ENCODE measurements at places on chromosomes 2 and 18.

DNA sequence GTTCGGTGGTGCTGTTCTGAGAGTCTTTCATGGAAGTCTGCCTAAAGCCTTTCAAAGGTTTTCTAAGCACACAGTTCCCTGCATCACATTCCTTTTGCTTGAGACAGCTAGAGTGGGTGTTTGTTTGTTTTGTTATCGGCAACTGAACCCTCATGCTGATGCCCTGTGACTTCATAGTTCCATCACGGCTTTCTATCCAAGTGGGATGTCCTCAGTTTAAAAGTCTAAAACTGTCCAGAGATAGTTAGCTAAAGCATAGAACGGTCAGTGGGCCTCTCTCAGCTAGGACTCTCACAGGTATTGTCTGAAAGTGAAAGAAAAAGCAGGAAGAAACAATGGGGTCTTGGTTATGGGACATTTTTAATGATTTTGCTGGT is 337.3 kb downstream of the OSR1 start:
- peaks cover 27% of the 10 kb centered on the region for H3K4me1 ChIP-seq
- no peak overlapping the region for H3K4me3 ChIP-seq
- DNase-seq: no peak
- H3K27me3 ChIP-seq: no peaks in the 10 kb centered on the region

DNA sequence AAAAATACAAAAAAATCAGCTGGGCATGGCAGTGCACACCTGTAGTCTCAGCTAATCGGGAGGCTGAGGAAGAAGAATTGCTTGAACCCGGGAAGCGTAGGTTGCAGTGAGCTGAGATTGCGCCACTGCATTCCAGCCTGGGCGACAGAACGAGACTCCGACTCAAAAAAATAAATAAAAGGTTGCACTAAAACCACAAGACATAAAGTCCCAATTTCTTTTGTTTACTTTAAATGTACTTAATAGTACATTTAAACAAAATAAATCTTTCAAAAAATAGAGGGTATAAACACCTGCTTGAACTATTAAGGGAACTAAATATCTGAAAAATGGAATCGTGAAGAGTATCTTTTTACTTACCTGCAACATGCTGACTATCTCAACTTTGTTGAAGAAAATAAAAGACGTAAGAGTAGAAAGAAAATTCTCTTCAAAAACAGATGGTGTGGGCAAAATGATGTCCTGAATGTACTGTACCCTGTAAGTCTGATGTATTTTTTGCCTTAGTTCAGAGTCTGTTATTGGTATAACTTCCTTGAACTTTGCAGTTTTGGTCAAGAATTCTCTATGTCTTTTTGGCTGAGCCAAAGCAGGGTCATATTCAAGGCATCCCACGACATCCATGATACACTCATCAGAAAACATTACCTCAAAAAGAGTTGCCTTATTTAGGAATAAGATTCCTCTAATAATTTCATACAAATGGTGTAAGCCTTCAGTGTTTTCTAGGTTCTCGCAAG is 19.2 kb downstream of the PPP4R3B start:
- peaks cover 27% of the 10 kb centered on the region for H3K36me3 ChIP-seq
- no peak for DNase-seq
- H3K4me1 ChIP-seq: no peaks in the 10 kb centered on the region
- no peak overlapping the region for H3K4me3 ChIP-seq
- H3K27me3 ChIP-seq: no peaks in the 10 kb centered on the region

GRCh38 chr2:105129722-105130232 is 91.9 kb downstream of the MRPS9 start:
- no peak for DNase-seq
- no peaks in the 10 kb centered on the region for H3K4me1 ChIP-seq
- no peak overlapping the region for H3K4me3 ChIP-seq

GRCh38 chr2:19857100-19857499 is 44.7 kb downstream of the TTC32 start:
- no peaks in the 10 kb centered on the region for H3K36me3 ChIP-seq
- H3K27ac ChIP-seq: no peak overlapping the region
- no peak overlapping the region for H3K4me3 ChIP-seq
- peaks cover 23% of the 10 kb centered on the region for H3K4me1 ChIP-seq
- H3K27me3 ChIP-seq: peaks cover 3% of the 10 kb centered on the region

GRCh38 chr2:195674491-195675221 is 17.6 kb downstream of the SLC39A10 start:
- no peaks in the 10 kb centered on the region for H3K27me3 ChIP-seq
- peaks cover 18% of the 10 kb centered on the region for H3K36me3 ChIP-seq
- no peaks in the 10 kb centered on the region for H3K4me1 ChIP-seq
- no peak overlapping the region for H3K4me3 ChIP-seq
- no peak overlapping the region for H3K27ac ChIP-seq

- H3K4me3 ChIP-seq: no peak overlapping the region
- H3K27ac ChIP-seq: no peak overlapping the region
- peaks cover 33% of the 10 kb centered on the region for H3K36me3 ChIP-seq
Observed at GRCh38 chr2:25831746-25832449, 46.4 kb downstream of the ASXL2 start.

DNA sequence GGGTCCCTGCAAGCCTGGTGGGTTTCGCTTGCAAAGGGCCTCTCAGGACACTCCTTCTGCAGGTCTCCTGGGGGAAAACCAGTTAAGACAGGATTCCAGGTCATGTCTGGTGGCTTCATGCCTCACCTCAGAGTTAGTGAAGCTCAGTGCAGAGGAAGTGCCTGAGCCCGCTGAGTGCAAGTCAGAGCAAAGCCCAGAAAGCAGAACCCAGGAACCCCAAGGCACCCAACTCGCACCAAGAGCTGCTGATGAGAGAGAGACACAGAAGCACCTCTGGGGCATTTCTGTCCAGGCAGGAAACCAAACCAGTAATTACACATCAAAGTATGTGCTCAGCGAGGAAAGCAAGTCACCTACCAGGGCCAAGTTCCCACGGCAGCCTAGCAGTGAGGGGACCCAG is 78.4 kb downstream of the ARHGEF4 start:
- H3K4me3 ChIP-seq: no peak overlapping the region
- H3K36me3 ChIP-seq: no peaks in the 10 kb centered on the region
- DNase-seq: no peak
- H3K4me1 ChIP-seq: peaks cover 21% of the 10 kb centered on the region
- no peak overlapping the region for H3K27ac ChIP-seq

GRCh38 chr2:110838657-110839384 is 106.4 kb downstream of the ACOXL start:
- H3K4me1 ChIP-seq: peaks cover 21% of the 10 kb centered on the region
- no peak for DNase-seq
- H3K36me3 ChIP-seq: no peaks in the 10 kb centered on the region
- H3K27me3 ChIP-seq: peaks cover 41% of the 10 kb centered on the region

DNA sequence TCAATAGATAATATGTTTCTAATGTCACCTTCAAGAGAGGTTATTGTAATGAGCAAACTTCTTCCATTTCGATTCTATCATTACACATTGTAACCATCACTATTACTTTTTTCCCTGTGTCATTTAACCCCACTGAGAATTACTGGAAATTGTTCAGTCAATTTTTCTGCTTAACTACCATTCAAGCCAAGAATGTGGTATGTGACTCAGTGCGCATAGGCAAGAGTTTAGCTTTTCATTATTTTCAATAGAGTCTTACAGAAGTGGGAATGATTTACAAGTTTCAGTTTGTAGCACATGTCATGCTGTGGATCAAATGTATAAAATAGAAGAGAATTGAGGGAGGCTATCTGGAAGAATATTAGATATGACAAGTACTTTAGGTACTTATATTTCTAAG is 34.3 kb upstream of the PIEZO2 start:
- H3K36me3 ChIP-seq: no peaks in the 10 kb centered on the region
- H3K27me3 ChIP-seq: no peaks in the 10 kb centered on the region
- H3K4me1 ChIP-seq: no peaks in the 10 kb centered on the region

GRCh38 chr2:47089083-47089464 is 66.0 kb downstream of the STPG4 start:
- H3K36me3 ChIP-seq: no peaks in the 10 kb centered on the region
- H3K4me1 ChIP-seq: peaks cover 51% of the 10 kb centered on the region
- no peaks in the 10 kb centered on the region for H3K27me3 ChIP-seq
- H3K27ac ChIP-seq: peak overlapping the region; percentile 56

DNA sequence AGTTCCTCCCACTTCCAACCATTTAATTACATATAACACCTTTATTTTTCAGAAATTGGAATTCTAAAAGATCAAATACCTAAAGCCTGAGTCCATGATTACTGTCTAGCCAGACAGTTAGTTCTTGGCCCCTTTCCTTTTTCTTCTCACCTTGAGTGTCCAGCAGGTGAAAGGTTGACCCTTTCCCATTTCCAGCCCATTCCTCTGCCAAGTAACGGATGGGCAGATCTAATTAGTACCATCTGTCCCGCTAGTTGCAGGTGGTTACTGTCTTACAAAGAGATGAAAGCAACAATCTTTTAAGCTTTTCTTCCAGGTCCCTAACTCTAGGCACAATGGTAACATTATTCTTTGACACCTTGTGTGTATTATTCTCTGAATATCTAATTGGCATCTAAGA is 506.7 kb downstream of the ARHGAP15 start:
- H3K4me1 ChIP-seq: peaks cover 22% of the 10 kb centered on the region
- DNase-seq: no peak
- H3K4me3 ChIP-seq: no peak overlapping the region
- H3K27ac ChIP-seq: no peak overlapping the region
- no peaks in the 10 kb centered on the region for H3K27me3 ChIP-seq

GRCh38 chr2:165877565-165878550 is 75.7 kb downstream of the TTC21B start:
- H3K4me1 ChIP-seq: no peaks in the 10 kb centered on the region
- H3K4me3 ChIP-seq: no peak overlapping the region
- no peaks in the 10 kb centered on the region for H3K27me3 ChIP-seq

DNA sequence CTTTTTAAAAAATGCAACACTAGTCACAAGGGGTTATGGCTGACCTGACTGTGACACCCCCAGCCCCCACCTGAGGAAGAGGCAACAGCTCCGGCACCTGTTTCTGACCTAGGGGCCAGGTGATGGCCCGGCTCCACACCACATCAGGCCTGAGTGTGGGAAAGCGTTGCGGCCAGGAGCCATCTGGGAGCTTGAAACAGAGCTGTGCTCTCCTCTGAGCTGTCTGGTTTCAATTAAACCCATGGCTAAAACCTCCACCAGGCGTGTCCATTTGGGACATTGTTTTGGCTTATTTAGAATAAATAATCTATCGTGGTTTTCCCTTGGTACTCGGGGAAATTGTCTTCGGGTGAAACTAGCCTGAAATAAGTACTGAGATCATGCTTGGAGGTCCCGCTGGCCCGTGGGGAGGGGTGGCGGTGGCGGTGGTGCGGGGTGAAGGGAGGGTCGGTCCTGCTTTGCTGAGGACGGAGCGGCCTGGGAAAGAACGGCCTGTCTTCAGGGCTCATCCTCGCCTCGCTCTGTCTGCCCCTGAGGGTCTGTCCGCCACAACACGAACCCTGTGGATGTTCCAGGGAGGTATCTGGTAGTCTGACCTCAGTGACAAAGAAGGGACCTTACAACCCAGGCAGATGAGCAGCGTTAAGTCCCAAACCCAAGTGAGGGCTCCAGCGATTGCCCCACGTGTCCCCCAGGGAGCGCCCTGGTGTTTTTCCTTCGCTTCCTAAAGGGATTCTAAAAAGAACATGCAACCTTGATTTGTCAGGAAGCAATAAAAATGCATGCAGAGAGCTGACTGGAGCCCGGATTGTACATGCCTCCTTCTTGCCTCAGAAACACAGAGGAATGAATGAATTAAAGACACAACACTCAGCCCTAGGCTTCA is 58.7 kb downstream of the IL1RL2 start:
- DNase-seq: no peak
- peaks cover 20% of the 10 kb centered on the region for H3K27me3 ChIP-seq
- H3K27ac ChIP-seq: no peak overlapping the region
- no peaks in the 10 kb centered on the region for H3K36me3 ChIP-seq
- no peak overlapping the region for H3K4me3 ChIP-seq

DNA sequence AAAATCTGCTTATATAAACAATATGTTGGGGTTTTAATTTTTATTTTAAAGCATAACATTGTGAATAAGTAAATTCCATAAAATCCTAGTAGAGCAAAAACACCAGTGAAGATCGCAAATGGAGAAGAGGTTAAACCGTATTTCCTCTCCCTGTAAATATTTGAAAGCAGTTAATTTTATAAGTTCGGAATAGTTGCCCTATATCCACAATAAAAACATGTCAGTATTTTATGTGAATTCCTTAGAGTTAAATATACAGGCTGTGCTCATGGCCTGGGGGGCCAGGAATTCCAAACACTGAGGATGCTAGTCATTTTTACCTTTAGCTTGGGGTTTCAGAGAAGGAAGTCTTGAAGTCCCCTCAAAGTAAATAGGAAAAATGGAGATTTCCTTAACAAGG is 135.0 kb downstream of the FIGN start:
- H3K4me1 ChIP-seq: peaks cover 54% of the 10 kb centered on the region
- no peaks in the 10 kb centered on the region for H3K36me3 ChIP-seq
- H3K27me3 ChIP-seq: no peaks in the 10 kb centered on the region
- peak overlapping the region; percentile 1 for H3K27ac ChIP-seq
- no peak overlapping the region for H3K4me3 ChIP-seq
- DNase-seq: no peak

GRCh38 chr2:144459286-144459685 is 60.6 kb downstream of the ZEB2 start:
- H3K27me3 ChIP-seq: no peaks in the 10 kb centered on the region
- H3K4me1 ChIP-seq: peaks cover 75% of the 10 kb centered on the region
- no peak overlapping the region for H3K4me3 ChIP-seq
- DNase-seq: no peak

DNA sequence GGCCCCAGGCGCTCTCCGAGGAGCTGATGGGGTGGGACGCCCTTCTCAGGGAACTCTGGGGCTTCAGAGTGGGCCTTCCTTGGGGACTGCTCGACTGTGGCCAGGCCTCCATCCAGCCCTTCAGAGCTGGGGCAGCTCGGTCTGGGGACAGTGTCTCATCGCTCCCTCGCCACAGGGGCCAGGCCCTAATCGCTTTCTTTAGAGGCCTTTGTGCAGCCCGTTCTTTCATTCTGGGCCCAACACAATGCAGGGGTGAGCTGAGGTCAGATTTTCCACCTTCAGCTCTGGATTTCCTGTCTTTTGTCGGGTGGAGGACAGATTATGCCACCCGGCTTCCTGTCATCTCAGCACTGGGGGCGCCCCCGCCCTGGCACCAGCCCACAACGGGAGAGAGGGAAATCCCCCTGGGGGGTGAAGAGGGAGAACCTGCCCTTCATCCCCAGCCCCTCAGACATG is 25.2 kb downstream of the MYCN start:
- H3K36me3 ChIP-seq: no peaks in the 10 kb centered on the region
- H3K4me3 ChIP-seq: no peak overlapping the region
- H3K27me3 ChIP-seq: no peaks in the 10 kb centered on the region
- peaks cover 19% of the 10 kb centered on the region for H3K4me1 ChIP-seq
- DNase-seq: no peak

DNA sequence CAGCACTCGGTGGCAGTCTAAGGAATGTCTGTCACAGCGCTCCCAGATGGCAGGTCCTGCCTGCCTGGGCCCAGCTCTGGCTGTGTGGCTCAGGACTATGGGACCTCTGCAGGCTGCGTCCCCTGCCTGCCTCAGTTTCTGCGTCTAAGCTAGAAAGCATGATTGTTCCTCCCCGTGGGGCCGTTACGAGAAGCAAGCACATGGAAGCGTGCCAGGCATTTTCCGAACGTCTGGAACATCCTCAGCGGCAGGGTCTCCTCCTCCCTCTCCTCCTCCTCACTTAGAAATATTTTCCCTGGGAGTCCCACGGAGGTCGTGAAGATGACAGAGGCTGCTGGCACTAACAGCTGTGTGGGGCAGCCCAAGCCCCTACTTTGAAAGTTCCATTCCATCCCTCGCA is 43.3 kb downstream of the LRRFIP1 start:
- H3K4me3 ChIP-seq: no peak overlapping the region
- no peaks in the 10 kb centered on the region for H3K36me3 ChIP-seq
- H3K27me3 ChIP-seq: no peaks in the 10 kb centered on the region
